SJCRH30 (cell line): ENCODE measurements at places on chromosomes 5 and 9. TPM values are rescaled to one million over a fixed set of nuclear protein-coding genes. Genes with fewer than 3 reads are reported as not detected.

The GNAQ gene
- 25.6 and 28.8 TPM in 2 replicates for total RNA-seq

The WDR38 gene
- not detected in 2 replicates for total RNA-seq

The HTR1A gene
- not detected in 2 replicates for total RNA-seq

The SLCO6A1 gene
- not detected in 2 replicates for total RNA-seq

The WDR70 gene
- total RNA-seq = 40.3 and 47.8 TPM in 2 replicates

The ELOVL7 gene
- total RNA-seq = 0.77 and 1.9 TPM in 2 replicates

The TLR4 gene
- 6.1 and 6.5 TPM in 2 replicates for total RNA-seq

The PRR16 gene
- total RNA-seq = 0.20 and 0.84 TPM in 2 replicates

The RFESD gene
- total RNA-seq = 1.2 and 1.4 TPM in 2 replicates

The CARD9 gene
- total RNA-seq = 8.8 and 11.8 TPM in 2 replicates

The TPPP gene
- total RNA-seq = 0.03 and 0.04 TPM in 2 replicates

The GZMA gene
- total RNA-seq = not detected in 2 replicates

The PDE6A gene
- 0.28 and 0.47 TPM in 2 replicates for total RNA-seq

The DMRT1 gene
- not detected in 2 replicates for total RNA-seq

The WDR31 gene
- total RNA-seq = 0.77 and 0.79 TPM in 2 replicates

The PTPN3 gene
- 6.3 and 8.1 TPM in 2 replicates for total RNA-seq

The FREM1 gene
- total RNA-seq = 10.4 and 12.4 TPM in 2 replicates

The FAM221B gene
- not detected in 2 replicates for total RNA-seq

The ACER2 gene
- total RNA-seq = 0.43 and 0.58 TPM in 2 replicates

The PDZD2 gene
- total RNA-seq = 0.47 and 0.76 TPM in 2 replicates

The SNCAIP gene
- total RNA-seq = 0.13 and 0.49 TPM in 2 replicates

The CTSV gene
- total RNA-seq = 19.8 and 21.0 TPM in 2 replicates

The AMACR gene
- total RNA-seq = 7.4 and 9.5 TPM in 2 replicates

The HOMER1 gene
- 15.7 and 18.3 TPM in 2 replicates for total RNA-seq

The FAM153A gene
- 0.41 and 0.83 TPM in 2 replicates for total RNA-seq

The C5orf58 gene
- total RNA-seq = not detected in 2 replicates

The CSF1R gene
- total RNA-seq = 0.06 and 0.13 TPM in 2 replicates

The ARHGEF28 gene
- 5.2 and 5.8 TPM in 2 replicates for total RNA-seq

The S1PR3 gene
- not detected in 2 replicates for total RNA-seq

The PCDHGC5 gene
- 1.3 and 2.8 TPM in 2 replicates for total RNA-seq

The POLE3 gene
- total RNA-seq = 152 and 157 TPM in 2 replicates

The TAS2R1 gene
- total RNA-seq = not detected in 2 replicates

The ENTREP1 gene
- total RNA-seq = 0.08 and 0.10 TPM in 2 replicates

The FAM200C gene
- total RNA-seq = 10.3 and 10.4 TPM in 2 replicates

The TEX48 gene
- not detected in 2 replicates for total RNA-seq

The RMRP gene
- 8,654 and 17,072 TPM in 2 replicates for total RNA-seq

The ALDH7A1 gene
- total RNA-seq = 60.0 and 61.1 TPM in 2 replicates

The PPP1R26 gene
- 6.6 and 7.6 TPM in 2 replicates for total RNA-seq

The CCL27 gene
- total RNA-seq = 0.76 TPM in 1 of 2 replicates, not detected in the other

The COL5A1 gene
- 30.9 and 32.1 TPM in 2 replicates for total RNA-seq

The BDP1 gene
- total RNA-seq = 42.6 and 49.4 TPM in 2 replicates

The KCNIP1 gene
- total RNA-seq = 0.81 and 1.4 TPM in 2 replicates
